ENCODE measurements at places on chromosomes 16 and 17.
A peak's percentile ranks its signal among the peaks of the same experiment; 100 is the strongest.

DNA sequence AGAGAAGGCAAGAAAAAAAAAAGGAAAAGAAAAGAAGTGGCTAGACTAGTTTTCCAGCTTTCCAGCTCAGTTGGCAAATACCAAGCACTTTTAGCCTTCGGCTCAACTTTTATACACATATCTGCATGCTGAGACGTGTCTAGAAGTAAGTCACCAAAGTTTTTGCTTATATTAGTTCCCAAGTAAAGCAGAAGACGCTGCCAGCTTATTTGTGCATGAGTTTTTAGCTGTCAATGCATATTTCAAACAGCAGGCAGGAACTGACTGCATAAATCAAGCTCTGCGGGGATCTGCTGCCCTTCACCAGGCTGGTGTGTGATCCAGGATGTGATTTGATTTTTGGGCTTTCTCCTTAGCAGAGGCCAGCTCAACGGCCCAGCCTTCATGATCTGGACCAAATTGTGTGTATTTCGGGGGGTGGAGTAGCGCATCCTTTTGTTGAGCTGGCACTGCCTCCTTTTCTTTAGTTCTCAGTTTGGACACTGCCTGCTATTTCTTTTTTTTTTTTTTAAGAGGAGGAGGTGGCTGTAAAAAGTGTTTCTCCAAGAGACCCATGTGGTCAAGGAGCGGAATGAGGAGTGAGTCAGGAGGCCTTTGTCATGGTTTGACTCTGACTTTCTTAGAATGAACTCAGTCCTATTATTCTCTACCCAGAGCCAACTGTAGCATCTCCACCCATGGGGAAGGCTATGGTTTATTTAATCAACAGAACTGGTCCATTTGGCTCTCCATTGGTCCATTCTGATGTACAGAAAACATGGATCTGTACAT, 162.6 kb upstream of the XYLT1 start:
- no peak for DNase-seq

- no peak for DNase-seq
These were observed 19.7 kb upstream of the BRD7 start for GRCh38 chr16:50388496-50388895.

- DNase-seq = peak; percentile 70
These were observed 12.7 kb upstream of the CD300A start for GRCh38 chr17:74453665-74454196.

GRCh38 chr17:33243732-33244131, 49.4 kb downstream of the ASIC2 start:
- no peak for DNase-seq

DNA sequence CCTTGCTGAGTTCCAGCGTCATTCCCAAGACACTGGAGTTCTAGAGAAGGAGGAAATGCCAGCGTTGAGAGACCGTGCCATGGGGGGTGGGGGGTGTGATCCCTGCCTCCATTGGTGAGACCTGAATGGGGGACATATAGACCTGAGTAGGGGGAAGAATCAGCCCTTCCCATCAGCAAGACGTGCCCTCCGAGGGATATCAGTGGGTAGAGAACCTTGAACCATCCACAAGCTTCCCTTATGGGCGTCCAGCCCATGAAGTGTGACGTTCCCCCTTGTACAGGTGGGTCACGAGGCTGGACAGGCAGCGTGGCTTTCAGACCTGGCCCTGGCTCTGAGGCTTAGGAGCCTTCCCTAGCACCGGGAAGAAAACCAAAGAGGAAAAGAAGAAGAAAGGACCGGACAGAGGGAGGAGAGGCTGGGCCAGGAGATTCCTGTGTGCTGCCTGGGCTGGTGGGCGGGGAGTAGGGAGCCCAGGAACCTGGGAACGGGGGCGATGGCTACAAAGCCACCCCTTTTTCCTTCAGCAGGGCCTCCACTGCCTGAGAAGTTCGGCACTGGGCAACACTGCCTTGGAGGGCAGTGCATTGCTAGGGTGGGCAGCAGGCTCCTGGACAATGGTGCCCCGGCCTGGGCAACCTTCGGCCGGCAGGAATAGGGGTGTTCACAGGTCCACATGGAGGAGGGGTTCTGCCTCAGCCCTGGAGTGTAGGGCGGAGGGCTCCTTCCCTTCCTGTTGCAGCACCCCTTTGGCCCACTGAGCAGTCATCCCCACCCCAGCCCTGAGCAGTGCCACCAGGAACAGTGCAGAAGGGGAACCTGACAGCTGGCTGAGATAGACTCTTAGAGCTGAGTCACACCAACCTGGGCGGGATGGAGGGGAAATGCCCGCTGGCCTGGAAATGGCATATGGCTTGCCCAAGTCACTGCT, 7.2 kb downstream of the RAB11FIP4 start:
- DNase-seq = no peak

DNA sequence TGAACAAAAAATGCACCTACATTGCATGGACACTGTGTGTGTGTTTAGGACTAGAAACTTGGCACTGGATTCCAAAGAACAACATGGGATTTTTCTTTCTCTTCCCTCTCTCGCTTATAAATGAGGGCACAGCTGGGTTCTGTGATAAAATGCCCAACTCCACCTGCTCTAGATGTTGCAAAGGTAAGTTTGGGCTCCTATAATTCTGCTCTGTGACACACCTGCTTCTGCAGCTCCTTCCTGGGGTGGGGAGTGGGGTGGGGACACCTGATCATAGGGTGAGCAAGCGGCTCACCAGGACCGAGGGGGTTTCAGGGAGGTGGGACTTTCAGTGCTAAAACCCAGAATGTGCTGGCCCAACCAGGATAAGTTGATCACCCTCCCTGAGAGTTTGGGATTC, 104.3 kb downstream of the AXIN2 start:
- DNase-seq = no peak

Measured in stimulated activated CD4-positive, alpha-beta T cell treated with anti-CD3 and anti-CD28 coated beads, Interleukin-1b, Interleukin-23, amount 100 ng/mL, for 48 hours (primary cell).